IPS DF 19.7 (cell line): ENCODE measurements at places on chromosomes 12 and 14.

DNA sequence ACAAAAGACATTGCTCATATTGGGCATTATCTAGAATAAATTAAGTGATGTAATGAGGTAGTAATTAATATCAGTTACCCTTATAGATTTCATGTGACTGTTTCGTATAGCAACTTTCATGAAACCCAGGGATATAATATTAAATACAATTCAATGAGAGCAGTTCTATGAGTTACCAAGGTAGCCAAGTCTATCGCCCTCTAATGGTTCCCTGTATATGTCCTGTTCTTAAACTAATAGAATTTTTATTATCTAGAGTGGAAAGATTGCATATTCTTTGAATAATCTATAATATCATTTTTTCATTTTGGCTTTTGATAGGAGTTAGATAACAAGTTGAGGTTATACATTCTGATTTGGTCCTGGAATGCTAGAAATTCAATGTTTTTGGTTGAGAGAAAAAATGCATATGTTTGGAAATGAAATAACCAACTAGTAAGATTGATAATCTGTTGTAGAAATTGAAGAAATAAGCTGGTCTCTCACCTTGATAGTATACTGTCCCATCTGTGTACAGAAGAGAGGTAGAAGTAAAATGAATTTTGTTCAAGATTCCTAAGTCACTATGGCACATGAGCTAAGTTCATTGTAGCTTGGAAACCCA is 59.7 kb downstream of the SCFD1 start:
- DNase-seq: no peak

GRCh38 chr14:105043641-105044040 is 21.6 kb downstream of the GPR132 start:
- no peak for DNase-seq

DNA sequence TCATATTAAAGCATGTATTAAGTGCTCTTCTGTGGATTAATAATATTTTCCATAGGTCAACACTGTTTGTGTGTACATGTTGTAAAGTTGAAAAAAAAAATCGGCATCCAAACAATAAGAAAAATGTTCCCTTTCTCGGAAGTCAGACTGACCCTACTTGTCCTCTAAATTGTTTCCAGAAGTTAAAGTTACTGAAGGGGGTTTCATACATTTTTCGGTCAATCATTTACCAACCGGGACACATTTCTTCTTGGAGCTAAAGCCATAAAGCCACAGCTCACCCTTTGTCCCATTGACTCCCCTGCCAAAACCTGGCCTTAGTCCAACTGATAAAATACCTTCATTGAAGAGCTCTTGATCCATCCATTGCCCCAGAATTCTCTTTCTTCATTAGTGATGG is 230.0 kb downstream of the ANO2 start:
- no peak for DNase-seq

- DNase-seq: no peak
Measured at GRCh38 chr14:36467332-36467731, 52.7 kb downstream of the NKX2-1 start.

GRCh38 chr14:32254952-32255679 is 52.0 kb upstream of the RNU6-8 start:
- DNase-seq: peak; percentile 65

GRCh38 chr14:100567009-100567876 is 20.0 kb downstream of the BEGAIN start:
- DNase-seq: no peak

GRCh38 chr12:111068290-111068689 is 147.9 kb upstream of the MYL2 start:
- DNase-seq: no peak

- DNase-seq: no peak
Measured at GRCh38 chr12:106753526-106753925, 21.0 kb upstream of the RIC8B start.

GRCh38 chr12:6444031-6444430 is 724 bp upstream of the CD27 start:
- DNase-seq: no peak

GRCh38 chr12:102421802-102422583 is 58.4 kb downstream of the IGF1 start:
- no peak for DNase-seq
